ENCODE measurements at places on chromosomes 7 and 10. TPM values are rescaled to one million over a fixed set of nuclear protein-coding genes. Genes with fewer than 3 reads are reported as not detected.
A peak's percentile ranks its signal among the peaks of the same experiment; 100 is the strongest.

NUTM2A gene
- total RNA-seq, result 0.17 TPM

JCAD gene
- not detected for total RNA-seq

- no peak for DNase-seq
- no peaks in the 10 kb centered on the region for H3K36me3 ChIP-seq
- no peak overlapping the region for H3K27ac ChIP-seq
- peaks cover 67% of the 10 kb centered on the region for H3K27me3 ChIP-seq
These were observed 20.8 kb upstream of the PAX2 start for GRCh38 chr10:100724531-100725027.

DNA sequence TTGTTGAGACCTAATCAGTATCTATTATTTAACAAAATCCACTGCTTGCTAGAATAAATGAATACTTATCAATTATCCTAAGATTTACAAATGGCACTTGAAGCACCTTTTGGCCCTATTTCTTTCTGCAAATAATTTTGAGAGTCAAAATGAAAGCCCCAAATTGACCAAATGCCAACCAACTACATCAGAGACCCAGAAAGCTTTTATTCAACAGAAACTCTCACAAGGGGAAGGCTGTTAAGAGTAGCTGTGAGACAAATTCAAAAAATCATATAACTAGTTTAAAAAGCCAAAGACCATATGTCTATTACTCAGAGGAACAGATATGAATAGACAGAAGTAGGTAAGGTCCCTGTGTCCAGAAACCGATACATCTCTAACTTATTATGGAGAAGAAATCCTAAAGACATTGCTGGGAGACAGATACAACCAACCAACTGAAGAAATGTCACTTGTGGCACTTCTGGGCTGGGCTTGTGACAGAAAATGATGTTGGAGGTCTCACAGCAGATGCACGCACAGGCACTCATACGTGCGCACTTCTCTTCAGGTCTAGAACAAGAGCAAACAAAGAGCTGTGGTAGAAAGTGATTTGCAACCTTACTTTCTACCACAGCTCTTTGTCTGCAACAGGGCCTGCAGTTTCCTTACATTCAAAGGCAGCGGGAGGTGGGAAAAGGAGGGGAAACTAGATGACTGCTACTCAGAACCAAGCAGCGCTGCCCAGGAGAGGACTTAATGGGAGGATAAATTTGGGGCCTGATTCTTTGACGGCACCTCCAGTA is 58.6 kb upstream of the KCNIP2 start:
- H3K36me3 ChIP-seq, result no peaks in the 10 kb centered on the region
- peaks cover 11% of the 10 kb centered on the region for H3K4me1 ChIP-seq
- DNase-seq, result no peak
- H3K27ac ChIP-seq, result no peak overlapping the region

SUN1 gene
- total RNA-seq, result 69.9 TPM

DNA sequence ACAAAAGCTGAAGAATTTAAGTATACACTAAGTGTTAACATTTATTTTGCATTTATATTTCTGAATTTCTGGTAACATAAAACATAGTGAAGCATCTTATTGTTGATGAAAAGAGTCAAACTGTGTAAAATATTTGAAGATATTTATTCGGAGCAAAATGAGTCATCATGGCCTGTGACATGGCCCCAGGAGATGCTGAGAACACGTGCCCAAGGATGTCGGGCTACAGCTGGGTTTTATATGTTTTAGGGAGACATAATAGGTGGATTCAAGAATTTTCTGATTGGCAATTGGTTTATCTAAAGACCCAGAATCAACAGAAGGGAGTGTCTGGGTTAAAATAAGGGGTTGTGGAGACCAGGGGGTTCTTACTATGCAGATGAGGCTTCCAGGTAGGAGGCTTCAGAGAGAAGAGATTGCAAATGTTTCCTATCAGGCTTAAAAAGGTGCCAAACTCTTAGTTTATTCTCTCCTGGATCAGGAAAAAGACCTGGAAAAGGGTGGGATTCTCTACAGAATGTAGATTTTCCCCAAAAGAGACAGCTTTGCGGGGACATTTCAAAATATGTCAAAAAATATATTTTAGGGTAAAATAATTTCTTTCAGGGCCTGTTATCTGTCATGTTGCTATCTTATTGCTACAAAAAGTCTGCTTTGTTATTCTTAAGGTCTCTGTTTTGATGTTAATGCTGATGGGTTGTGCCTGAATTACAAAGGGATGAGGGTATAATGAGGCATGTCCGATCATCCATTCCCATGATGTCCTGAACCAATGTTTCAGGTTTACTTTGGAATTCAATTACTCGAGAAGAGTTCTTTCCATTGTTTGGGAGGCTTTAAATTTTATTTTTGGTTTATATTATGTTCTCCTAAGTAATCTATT is 74.5 kb downstream of the VWDE start:
- H3K4me1 ChIP-seq, result no peaks in the 10 kb centered on the region
- no peak overlapping the region for H3K4me3 ChIP-seq
- H3K36me3 ChIP-seq, result no peaks in the 10 kb centered on the region
- no peak overlapping the region for H3K27ac ChIP-seq
- no peaks in the 10 kb centered on the region for H3K27me3 ChIP-seq

GRCh38 chr10:107656932-107657331 is 492.4 kb upstream of the SORCS1 start:
- no peaks in the 10 kb centered on the region for H3K4me1 ChIP-seq
- H3K27me3 ChIP-seq, result no peaks in the 10 kb centered on the region
- H3K36me3 ChIP-seq, result no peaks in the 10 kb centered on the region
- no peak overlapping the region for H3K27ac ChIP-seq
- H3K4me3 ChIP-seq, result no peak overlapping the region
- no peak for DNase-seq

DNA sequence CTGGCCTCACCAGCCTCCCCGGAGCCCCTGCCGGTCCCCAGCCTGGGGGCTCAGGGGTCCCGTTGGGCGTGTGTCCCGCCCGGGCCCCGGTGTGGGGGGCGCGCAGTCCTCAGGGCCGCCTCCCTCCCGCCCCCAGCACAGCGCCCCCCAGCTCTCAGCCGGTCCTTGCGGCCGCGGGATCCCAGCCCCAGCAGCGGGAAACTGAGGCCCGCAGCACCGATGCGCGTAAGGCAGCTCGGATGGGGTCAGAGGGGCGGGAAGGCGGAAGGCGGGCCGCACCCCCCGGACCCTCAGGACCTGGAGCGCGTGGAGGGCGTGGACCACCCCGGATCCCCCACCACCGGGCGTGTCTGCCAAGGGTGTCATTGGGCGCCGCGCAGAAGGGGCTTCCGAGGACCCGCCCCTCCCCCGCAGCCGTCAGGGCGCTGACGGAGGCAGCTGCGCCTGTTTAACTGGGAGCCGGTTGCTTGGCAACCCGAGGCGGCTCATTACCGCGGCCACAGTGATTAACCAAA is 14.9 kb downstream of the UNCX start:
- H3K27me3 ChIP-seq, result peaks cover 65% of the 10 kb centered on the region
- H3K4me3 ChIP-seq, result no peak overlapping the region
- H3K36me3 ChIP-seq, result no peaks in the 10 kb centered on the region
- no peak for DNase-seq

MYH16 gene
- not detected for total RNA-seq

- H3K36me3 ChIP-seq, result no peaks in the 10 kb centered on the region
- peaks cover 25% of the 10 kb centered on the region for H3K4me1 ChIP-seq
- H3K4me3 ChIP-seq, result no peak overlapping the region
- H3K27me3 ChIP-seq, result no peaks in the 10 kb centered on the region
These were observed 58.0 kb upstream of the STRIP2 start for GRCh38 chr7:129376076-129376777.

DNA sequence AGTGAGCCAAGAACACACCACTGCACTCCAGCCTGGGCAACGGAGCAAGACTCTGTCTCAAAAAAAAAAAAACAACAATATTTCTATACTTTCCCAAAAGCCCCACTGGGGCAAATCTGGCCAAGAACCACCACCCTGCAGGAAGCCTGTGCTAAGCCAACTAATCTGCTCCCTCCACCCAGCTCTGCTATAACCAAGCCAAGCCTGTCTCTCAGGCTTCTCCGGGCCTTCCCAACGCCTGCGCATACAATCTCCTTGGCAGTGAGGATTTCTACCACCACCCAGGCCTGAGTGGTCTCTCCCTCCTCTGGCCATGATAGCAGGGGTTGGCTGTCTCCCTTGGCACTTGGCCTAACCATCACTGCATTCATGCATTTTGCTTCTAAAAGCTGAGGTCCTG is 14.2 kb downstream of the DDX56 start:
- H3K4me3 ChIP-seq, result no peak overlapping the region
- H3K27ac ChIP-seq, result no peak overlapping the region
- H3K4me1 ChIP-seq, result no peaks in the 10 kb centered on the region
- peaks cover 5% of the 10 kb centered on the region for H3K36me3 ChIP-seq
- no peaks in the 10 kb centered on the region for H3K27me3 ChIP-seq

GRCh38 chr10:44195112-44196007 is 189.5 kb downstream of the CXCL12 start:
- H3K4me3 ChIP-seq, result no peak overlapping the region
- H3K27ac ChIP-seq, result no peak overlapping the region
- DNase-seq, result no peak
- H3K4me1 ChIP-seq, result no peaks in the 10 kb centered on the region
- H3K27me3 ChIP-seq, result no peaks in the 10 kb centered on the region

- no peaks in the 10 kb centered on the region for H3K27me3 ChIP-seq
- no peak for DNase-seq
- H3K27ac ChIP-seq, result peak overlapping the region; percentile 73
- peaks cover 56% of the 10 kb centered on the region for H3K4me1 ChIP-seq
- peaks cover 20% of the 10 kb centered on the region for H3K36me3 ChIP-seq
These were observed 3.8 kb downstream of the PRKCQ start for GRCh38 chr10:6576326-6576725.

GRCh38 chr7:84783141-84783778 is 403.6 kb downstream of the SEMA3D start:
- no peak for DNase-seq
- no peaks in the 10 kb centered on the region for H3K27me3 ChIP-seq
- no peak overlapping the region for H3K27ac ChIP-seq
- no peak overlapping the region for H3K4me3 ChIP-seq
- no peaks in the 10 kb centered on the region for H3K4me1 ChIP-seq
- H3K36me3 ChIP-seq, result no peaks in the 10 kb centered on the region

- H3K27ac ChIP-seq, result no peak overlapping the region
- no peak for DNase-seq
- no peaks in the 10 kb centered on the region for H3K36me3 ChIP-seq
- no peaks in the 10 kb centered on the region for H3K4me1 ChIP-seq
These were observed 91.3 kb downstream of the CPXM2 start for GRCh38 chr10:123800289-123800688.

DNA sequence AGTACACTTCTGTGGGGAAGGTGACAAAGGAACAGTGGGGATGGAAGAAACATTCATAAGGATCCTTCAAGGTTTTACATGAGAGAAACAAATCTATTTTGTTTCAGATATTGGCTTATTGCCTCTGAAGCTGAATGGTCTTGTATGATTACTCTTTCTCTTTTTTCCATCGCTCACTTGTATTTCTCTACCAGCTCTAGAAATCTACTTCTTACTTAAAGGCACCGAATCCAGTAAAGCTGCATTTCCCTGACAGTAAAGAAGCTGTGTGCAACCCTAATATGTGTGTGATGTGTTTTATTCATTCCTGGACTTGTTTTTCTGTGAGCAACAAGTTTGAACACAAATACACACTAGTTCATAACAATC is 45.2 kb upstream of the NXPH1 start:
- H3K27me3 ChIP-seq, result peaks cover 7% of the 10 kb centered on the region
- no peaks in the 10 kb centered on the region for H3K36me3 ChIP-seq
- H3K4me1 ChIP-seq, result peaks cover 11% of the 10 kb centered on the region
- no peak overlapping the region for H3K4me3 ChIP-seq
- DNase-seq, result no peak

IFIT2 gene
- total RNA-seq, result 26.6 TPM

GRCh38 chr7:43353902-43354301 is 229.0 kb upstream of the STK17A start:
- peaks cover 34% of the 10 kb centered on the region for H3K27me3 ChIP-seq
- H3K27ac ChIP-seq, result no peak overlapping the region
- no peak overlapping the region for H3K4me3 ChIP-seq
- H3K4me1 ChIP-seq, result no peaks in the 10 kb centered on the region
- H3K36me3 ChIP-seq, result peaks cover 3% of the 10 kb centered on the region

GRCh38 chr7:156994417-156994816 is 16.0 kb downstream of the MNX1 start:
- no peaks in the 10 kb centered on the region for H3K4me1 ChIP-seq
- no peak overlapping the region for H3K27ac ChIP-seq
- peaks cover 37% of the 10 kb centered on the region for H3K27me3 ChIP-seq
- H3K4me3 ChIP-seq, result no peak overlapping the region
- H3K36me3 ChIP-seq, result no peaks in the 10 kb centered on the region

IGF2BP3 gene
- 0.24 TPM for total RNA-seq

RADIL gene
- 0.19 TPM for total RNA-seq

CDC14C gene
- not detected for total RNA-seq

DNA sequence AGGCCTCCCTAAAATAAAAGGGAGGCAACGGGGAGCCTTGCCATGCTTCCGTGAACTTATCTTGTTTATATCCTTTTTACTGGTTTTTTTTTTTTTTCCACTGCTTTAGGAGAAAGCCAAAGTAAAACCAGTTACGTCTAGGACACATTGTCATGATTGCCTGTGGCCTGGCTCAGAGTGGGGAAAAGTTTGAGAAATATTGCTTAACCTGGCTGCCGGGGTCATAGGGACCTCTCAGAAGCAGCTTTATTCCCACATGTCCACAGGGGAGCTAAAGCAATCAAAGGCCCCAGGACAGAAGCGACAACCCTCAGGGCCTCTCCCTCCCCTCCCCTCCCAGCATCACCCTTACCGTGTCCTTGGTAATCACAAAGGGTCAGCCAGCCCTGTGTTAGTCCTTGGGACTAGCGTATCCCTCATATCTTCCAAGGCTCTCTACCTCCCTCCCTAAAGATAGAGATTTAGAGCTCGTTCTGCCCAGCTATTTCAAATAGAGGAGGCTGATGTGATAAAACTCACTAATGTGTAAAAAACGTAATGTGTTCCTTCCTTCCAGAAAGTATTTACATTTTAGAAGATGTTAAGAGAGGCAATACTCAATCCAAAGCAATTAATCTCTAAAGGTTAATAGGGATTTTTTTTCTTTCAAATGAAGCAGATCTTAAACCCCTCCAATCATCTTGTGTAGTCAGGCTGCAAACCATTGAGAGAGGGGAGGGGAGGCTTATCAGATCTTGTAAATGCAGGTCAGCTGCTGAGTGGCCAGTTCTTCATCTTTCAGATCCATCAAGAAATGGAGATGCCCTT is 64.8 kb upstream of the PRKAR2B start:
- no peaks in the 10 kb centered on the region for H3K4me1 ChIP-seq
- H3K27me3 ChIP-seq, result peaks cover 2% of the 10 kb centered on the region
- H3K27ac ChIP-seq, result no peak overlapping the region
- H3K36me3 ChIP-seq, result no peaks in the 10 kb centered on the region
- H3K4me3 ChIP-seq, result no peak overlapping the region

- no peak for DNase-seq
- H3K4me1 ChIP-seq, result peaks cover under 1% of the 10 kb centered on the region
- no peak overlapping the region for H3K27ac ChIP-seq
- H3K27me3 ChIP-seq, result no peaks in the 10 kb centered on the region
These were observed 11.7 kb downstream of the ORAI2 start for GRCh38 chr7:102444961-102445673.

DNA sequence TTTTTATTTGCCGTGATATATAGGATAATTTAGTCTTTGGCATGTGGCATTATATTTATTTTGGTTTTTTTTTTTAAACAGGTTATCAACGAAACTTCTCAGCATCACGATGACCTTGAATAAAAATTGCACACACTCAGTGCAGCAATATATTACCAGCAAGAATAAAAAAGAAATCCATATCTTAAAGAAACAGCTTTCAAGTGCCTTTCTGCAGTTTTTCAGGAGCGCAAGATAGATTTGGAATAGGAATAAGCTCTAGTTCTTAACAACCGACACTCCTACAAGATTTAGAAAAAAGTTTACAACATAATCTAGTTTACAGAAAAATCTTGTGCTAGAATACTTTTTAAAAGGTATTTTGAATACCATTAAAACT is 9.1 kb downstream of the VIM start:
- H3K27me3 ChIP-seq, result no peaks in the 10 kb centered on the region
- H3K4me1 ChIP-seq, result peaks cover 40% of the 10 kb centered on the region
- H3K4me3 ChIP-seq, result no peak overlapping the region
- H3K36me3 ChIP-seq, result peaks cover 43% of the 10 kb centered on the region
- no peak overlapping the region for H3K27ac ChIP-seq

All from activated CD4-positive, alpha-beta memory T cell treated with anti-CD3 and anti-CD28 coated beads for 36 hours (primary cell).